ENCODE measurements at places on chromosomes 2 and 18.

- DNase-seq, result no peak
These were observed 36.0 kb upstream of the ASAP2 start for GRCh38 chr2:9170458-9171130.

GRCh38 chr18:35862119-35862640 is 110.3 kb upstream of the RMP24 start:
- DNase-seq, result no peak

DNA sequence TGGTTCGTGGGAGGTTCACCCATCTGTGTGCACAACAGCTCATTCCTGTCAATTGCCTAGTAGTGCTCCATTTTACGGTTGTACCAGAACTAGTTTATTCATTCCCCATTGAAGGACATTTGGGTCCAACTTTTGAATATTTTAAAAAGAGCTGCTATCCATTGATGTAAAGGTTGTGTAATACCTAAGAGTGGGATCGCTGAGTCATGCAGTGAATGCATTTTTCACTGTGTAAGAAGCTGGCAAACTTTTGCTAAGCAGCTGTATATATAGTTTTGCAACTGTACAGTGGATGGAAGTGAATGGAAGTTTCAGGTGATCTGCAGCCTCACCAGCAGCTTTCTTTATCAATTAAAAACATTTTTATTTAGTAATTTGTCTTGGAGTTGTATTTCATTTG is 104.5 kb downstream of the DCDC2C start:
- DNase-seq, result no peak

GRCh38 chr2:138003411-138003810 is 39.1 kb downstream of the HNMT start:
- DNase-seq, result no peak

DNA sequence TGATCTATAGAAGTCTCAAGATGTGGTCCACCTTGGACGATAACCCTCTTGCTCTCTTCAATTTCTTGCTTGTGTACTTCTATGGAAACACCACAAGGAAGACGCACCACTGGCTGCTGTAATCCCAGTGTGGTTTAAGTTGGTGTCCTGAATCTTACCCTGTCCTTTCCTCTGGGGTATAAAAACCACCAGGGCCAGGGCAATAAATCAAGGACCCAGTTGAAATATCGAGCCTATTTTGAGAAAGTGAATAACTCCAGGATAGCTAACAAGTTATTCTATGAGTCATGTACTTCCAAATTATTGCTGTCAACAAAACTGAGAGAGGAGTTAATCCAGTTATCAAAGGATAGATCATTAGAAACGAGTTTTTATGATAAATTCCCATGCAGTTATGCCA is 137.0 kb downstream of the RND3 start:
- no peak for DNase-seq

GRCh38 chr18:79553154-79553553 is 126.4 kb upstream of the CTDP1 start:
- DNase-seq, result no peak

DNA sequence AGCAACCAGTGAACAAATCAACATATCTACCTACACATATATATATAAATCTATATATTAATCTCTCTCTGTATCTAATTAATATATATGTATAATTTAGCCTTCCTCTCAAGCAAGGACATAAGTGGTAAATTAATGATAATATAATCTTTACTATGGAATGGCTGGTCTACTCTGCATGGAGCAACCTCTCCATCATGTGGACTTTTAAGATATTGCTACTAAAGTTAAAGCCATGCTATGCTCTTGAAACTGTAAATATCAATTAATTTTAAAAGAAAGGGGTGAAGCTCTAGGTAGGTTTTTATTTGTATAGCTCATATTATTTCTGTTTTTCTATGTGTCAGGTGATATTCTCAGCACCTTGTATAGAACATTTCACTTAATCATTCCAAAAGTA is 147.0 kb downstream of the PPP1R1C start:
- no peak for DNase-seq

DNA sequence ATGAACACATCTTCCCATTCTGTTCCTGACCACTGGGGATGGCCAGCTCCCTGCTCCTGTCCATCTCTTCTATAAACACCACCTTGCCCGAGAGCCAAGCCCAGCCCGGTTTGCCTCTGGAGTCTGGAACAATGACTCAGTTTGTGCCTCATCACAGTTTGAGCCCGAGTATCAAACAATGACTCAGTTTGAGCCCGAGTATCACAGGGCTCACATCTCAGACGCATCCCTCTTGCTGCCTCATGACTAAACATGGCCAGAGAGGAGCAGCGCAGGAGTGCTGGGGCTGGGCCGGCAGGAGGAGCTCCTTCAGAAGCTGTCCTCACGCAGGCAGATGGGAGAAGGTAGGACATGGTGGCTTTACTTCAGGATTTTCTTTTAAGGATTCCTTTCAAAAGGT is 68.7 kb downstream of the PXDN start:
- no peak for DNase-seq

DNA sequence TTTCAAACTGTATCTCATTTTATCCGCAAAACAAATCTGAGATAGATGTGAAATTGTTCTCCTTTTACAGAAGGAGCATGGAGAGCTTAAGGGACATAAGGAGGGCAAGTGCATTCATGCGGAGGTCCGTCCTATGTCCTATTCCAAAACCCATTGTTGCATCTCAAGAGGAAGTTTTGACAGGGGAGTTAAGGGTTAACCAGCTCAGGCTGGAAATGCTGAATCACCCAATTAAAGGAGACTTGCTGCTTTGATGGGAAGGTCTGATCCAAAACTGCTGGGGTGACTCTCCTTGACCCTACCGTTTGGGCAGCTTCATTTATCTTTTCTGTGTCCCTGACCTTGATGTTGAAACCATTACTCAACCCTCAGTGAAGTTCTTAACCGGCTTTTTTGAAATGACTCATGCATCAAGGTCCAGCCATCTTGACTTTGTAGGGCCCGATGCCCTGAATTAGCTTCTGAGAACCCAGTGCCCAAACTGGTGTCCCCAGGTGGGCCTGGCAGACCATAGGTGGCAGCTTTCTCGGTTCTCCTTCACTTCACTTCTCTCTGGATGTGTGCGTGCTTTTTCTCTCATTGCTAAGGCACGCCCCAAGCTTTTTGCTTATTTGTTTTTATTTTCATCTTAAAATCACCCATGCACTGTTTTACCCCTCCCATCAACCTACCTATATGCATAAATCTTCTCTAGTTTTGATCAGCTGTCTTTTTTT is 15.9 kb upstream of the TXNDC2 start:
- DNase-seq, result no peak

- DNase-seq, result no peak
These were observed 523.8 kb upstream of the SPHKAP start for GRCh38 chr2:228705318-228705717.

DNA sequence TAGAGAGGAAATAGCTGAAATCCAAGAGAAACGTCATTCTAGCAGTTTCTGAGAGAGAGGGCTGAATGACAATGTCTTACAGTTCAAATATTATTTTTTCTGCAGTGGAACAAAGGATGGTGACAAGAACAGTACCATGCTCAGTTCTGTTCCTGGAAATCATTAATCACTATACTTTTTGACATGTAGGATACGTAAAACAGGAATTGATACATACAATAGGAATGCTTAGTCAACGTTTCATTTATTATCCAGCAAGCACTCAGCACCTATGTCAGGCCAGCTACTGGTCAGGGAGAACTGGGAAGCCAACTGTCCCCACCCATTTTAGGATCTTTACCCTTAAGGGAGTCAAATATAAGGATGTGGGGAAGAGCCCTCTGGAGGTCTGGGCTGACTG is 114.7 kb downstream of the DHRS9 start:
- DNase-seq, result no peak

- no peak for DNase-seq
These were observed 20.9 kb downstream of the SLC40A1 start for GRCh38 chr2:189559579-189560272.

DNA sequence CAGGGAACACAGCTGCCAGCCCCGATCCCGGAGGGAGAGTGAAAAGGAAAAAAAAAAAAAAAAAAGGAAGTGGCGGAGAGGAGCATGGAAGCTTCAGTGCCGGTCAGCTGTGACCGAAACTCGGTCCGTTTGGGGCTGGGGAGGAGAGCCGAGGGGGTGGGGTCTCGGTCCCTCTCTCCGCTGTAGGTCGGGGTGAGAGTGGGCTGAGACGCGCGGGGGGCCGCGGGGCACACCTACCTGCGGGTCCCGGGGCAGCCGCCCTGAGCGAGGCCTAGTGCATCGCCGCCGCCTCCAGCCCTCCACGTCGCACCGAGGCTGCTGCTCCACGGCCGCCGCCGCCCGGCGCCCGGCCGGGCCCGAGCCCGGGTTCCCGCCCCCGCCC is 536 bp downstream of the VPS54 start:
- peak; percentile 24 for DNase-seq

DNA sequence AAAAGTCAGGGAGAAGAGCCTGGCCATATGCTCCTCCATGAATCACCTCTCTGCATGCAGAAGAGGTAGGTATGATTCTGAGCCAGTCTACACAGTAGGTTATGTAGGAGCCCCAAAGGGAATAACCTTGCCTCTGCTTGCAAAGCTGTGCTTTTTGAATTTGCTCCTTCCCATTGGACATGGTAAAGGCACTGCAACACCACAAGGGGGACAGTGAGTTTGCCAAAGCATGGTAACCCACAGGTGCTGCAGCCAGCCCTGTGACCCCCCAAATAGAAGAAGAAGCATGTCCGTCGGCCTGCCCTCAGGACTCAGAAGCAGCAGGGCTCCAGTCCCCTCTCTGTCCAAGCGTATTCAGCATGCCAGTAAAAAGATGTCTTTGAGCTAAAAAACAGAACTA is 51.0 kb upstream of the BCL2L11 start:
- no peak for DNase-seq

DNA sequence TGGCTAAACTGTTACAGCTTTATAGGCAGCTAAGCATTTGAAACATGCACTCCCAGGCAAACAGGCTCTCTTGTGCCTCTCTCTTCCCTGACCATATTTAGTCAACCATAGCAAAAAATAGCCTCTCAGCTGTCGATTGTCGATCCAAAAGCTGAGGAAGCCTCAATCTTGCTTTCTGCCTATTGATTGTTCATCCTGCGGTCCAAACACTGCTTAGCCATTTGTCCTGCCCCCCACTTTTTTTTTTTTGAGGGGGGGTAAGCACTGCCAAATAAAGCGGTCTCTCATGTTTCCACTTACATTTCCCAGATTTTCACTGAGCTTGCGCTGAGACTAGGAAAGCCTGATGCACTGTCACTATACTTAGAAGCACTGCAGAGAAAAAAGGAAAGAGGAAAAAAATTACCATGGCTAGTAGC is 90.8 kb downstream of the MIB1 start:
- no peak for DNase-seq

DNA sequence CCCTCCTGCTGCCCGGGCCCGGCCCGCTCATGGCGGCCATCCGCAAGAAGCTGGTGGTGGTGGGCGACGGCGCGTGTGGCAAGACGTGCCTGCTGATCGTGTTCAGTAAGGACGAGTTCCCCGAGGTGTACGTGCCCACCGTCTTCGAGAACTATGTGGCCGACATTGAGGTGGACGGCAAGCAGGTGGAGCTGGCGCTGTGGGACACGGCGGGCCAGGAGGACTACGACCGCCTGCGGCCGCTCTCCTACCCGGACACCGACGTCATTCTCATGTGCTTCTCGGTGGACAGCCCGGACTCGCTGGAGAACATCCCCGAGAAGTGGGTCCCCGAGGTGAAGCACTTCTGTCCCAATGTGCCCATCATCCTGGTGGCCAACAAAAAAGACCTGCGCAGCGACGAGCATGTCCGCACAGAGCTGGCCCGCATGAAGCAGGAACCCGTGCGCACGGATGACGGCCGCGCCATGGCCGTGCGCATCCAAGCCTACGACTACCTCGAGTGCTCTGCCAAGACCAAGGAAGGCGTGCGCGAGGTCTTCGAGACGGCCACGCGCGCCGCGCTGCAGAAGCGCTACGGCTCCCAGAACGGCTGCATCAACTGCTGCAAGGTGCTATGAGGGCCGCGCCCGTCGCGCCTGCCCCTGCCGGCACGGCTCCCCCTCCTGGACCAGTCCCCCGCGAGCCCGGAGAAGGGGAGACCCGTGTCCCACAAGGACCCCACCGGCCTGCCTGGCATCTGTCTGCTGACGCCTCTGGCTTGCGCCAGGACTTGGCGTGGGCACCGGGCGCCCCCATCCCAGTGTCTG is 767 bp downstream of the RHOB start:
- peak; percentile 59 for DNase-seq
